ENCODE measurements at places on chromosomes 6 and 20. TPM values are rescaled to one million over a fixed set of nuclear protein-coding genes. Genes with fewer than 3 reads are reported as not detected.

Gene PTPRA
- total RNA-seq = 41.4 TPM

Gene HACE1
- total RNA-seq = 8.1 TPM

Gene SLC52A3
- total RNA-seq = 22.1 TPM

Gene SNTA1
- 4.0 TPM for total RNA-seq

Gene PLEKHG1
- total RNA-seq = 30.9 TPM

Gene PBOV1
- not detected for total RNA-seq

Gene ARMH2
- not detected for total RNA-seq

Gene CLPSL1
- not detected for total RNA-seq

Gene COL19A1
- 1.1 TPM for total RNA-seq

Gene ZKSCAN8
- total RNA-seq = 10.7 TPM

Gene GPLD1
- total RNA-seq = 0.49 TPM

Gene TSBP1
- not detected for total RNA-seq

Gene DEFB114
- total RNA-seq = not detected

Gene THBS2
- 13.6 TPM for total RNA-seq

Gene NUP153
- total RNA-seq = 31.4 TPM

Gene SPATS1
- total RNA-seq = not detected

Gene TCP11
- total RNA-seq = not detected

Gene HAO1
- not detected for total RNA-seq

Gene HFE
- 12.0 TPM for total RNA-seq

Gene POM121L2
- 0.11 TPM for total RNA-seq

Gene ZBTB9
- 3.9 TPM for total RNA-seq

Gene SLC17A2
- not detected for total RNA-seq

Gene ULBP2
- 0.31 TPM for total RNA-seq

Gene PREX1
- 11.8 TPM for total RNA-seq

Gene L3MBTL1
- total RNA-seq = 7.6 TPM

Gene ADGRG6
- 15.1 TPM for total RNA-seq

Gene EYA2
- total RNA-seq = 12.2 TPM

Gene MAK
- total RNA-seq = 0.06 TPM

Gene BTNL2
- total RNA-seq = not detected

Gene ZSCAN9
- total RNA-seq = 12.8 TPM

Gene BTN1A1
- not detected for total RNA-seq

Gene BNIP5
- total RNA-seq = 14.4 TPM

Gene SLC24A3
- total RNA-seq = 3.2 TPM

Gene MOXD1
- 0.79 TPM for total RNA-seq

Gene PPP1R16B
- 2.1 TPM for total RNA-seq

Gene C2
- total RNA-seq = 18.2 TPM

Gene PHACTR3
- 0.47 TPM for total RNA-seq

Gene RIMS4
- total RNA-seq = 1.2 TPM

Gene COL20A1
- total RNA-seq = not detected

Gene TRIM31
- 80.0 TPM for total RNA-seq

Gene EPHA7
- 0.34 TPM for total RNA-seq

Gene ARFGEF3
- total RNA-seq = 24.8 TPM

Gene TRIM26
- 47.1 TPM for total RNA-seq

Gene EBF4
- 8.2 TPM for total RNA-seq

Gene ATP6V1G2
- 0.58 TPM for total RNA-seq

Gene SPTLC3
- 6.6 TPM for total RNA-seq

Gene OSER1
- total RNA-seq = 21.9 TPM

Gene VGLL2
- not detected for total RNA-seq

Gene CYP24A1
- not detected for total RNA-seq

Gene PRR18
- not detected for total RNA-seq

Gene RPS6KA2
- 11.5 TPM for total RNA-seq

Gene IPCEF1
- total RNA-seq = 1.2 TPM

Gene KCNK5
- 52.9 TPM for total RNA-seq
